EH (cell line): ENCODE measurements at places on chromosomes 7 and 10.

- no peak for DNase-seq
These were observed 13.1 kb downstream of the PODXL start for GRCh38 chr7:131543298-131543697.

GRCh38 chr10:49645417-49645816 lies 31.6 kb downstream of the CHAT start:
- no peak for DNase-seq

DNA sequence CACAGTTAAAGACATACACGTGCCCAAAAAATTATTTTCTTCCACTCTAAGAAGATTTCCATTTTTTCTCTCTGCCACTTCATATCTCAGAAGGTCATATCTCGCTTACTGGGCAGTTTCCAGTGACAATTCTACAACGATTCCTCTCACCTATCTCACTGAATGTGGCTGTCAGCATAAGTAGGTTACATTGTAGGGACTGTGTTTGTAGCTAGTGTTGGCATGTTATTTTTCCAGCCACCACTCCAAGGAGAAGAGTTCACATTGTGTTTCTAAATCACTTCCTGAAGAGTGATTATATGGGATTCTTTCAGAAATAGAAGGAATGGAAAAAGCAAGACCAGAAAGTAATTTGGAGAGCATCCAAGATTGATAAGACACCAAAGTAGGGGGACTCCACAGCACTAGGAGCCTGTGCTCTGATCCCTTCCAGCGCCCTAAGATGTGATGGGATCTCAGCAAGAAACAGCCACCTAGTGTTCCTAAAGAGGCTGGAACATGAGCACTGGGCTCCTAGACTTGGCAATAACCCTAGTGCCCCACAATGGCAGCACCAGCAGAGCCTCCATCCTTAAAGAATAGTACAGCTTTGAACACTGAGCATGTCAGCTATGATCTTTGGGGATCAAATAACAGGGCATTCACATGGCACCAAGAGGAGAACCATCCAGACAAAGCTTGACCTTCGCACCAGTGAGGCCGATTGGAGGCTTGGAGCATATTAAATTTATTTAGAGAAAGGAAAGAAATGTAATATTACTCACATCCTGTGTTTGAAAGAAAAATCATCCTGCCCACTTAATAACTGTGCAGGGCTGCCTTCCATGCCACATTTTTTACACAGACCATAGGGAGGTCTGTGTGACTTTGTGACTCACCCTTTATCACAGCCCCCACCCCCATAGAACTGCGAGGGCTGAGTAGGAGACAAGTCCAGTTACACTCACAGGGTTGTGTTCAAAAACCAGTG lies 51.8 kb downstream of the CAV1 start:
- peak; percentile 99 for DNase-seq

DNA sequence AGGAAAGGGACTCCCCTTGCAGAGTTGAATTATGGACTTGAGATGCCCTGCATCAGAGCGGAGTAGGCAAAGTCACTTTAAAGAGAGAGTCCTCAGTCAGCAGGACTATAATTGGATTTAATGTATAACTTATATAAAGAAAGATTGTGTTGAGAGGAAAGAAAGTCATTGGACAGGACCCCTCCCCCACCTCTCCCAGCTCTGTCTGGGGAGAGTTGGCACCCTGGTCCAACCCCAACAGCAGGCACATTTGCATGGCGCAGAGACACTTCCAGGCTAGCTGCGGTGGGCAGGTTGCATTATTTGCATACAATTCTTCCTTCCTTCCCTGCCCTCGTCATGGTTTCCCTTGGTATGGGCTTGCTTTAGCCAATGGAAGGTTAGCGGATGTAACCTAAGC lies 46.1 kb upstream of the NPTX2 start:
- DNase-seq, result no peak

DNA sequence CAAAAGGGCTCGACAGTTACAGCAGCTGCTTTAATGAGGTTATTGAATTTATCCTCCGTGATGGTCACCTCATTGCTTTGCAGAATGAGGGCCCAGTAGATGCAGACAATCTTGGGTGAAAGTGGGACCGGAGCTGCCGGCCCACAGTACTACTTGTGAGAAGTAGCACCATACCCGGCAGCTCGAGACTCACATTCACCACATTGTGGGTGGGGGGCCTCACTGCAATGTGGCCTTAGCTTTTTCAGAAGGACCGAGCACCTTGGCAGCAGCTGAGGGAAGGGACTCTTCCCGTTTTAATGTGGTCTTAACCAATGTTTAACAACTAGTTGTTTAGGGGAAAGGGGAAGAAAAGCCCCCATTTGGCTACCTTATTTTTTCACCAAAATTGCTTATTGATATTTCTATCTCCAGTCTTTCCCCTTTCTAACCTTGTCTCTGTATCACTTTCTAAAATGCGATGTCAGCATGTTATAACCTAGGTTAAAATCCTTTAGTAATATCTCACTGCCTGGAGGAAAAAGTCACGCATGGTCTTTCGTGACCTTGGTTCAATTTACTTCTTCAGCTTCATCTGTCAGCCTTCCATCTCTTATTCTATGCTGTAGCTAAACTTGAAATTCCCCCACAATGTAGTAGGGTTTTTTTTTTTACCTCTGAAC lies 87.4 kb upstream of the PHYHIPL start:
- DNase-seq, result no peak

- DNase-seq, result no peak
These were observed 620.9 kb downstream of the ZWINT start for GRCh38 chr10:55740110-55740509.

DNA sequence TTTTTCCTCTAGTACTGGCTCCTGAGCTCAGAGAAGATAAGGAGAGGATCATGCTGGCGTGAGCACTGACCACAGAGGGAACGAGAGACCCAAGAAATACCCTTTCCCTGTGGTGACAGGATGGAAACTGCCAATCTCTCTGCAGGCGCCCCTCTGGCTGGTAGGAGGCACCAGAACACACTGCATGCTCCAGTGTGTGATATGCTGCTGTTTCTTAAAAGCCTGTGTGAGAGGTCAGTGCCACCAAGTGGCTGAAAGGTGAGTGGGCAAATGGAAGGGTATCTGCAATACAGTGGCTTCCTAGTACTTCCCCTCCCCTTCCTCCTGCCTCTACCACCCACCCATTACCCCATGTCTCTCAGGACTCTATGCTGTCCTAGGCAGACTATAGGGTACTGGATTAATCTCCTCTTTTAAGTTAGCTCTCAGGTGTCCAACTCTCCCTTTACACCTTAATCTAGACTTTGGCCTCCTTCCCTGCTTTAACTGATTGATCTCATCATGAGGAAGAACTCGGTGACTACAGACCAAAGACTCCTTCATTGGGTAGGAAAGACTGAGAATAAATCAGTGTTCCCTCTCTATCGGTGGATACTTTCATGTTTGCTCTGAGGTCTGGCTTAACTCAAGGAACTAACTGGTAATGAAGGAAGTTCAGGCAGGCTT lies 283.6 kb downstream of the ADRA2A start:
- DNase-seq, result peak; percentile 37

DNA sequence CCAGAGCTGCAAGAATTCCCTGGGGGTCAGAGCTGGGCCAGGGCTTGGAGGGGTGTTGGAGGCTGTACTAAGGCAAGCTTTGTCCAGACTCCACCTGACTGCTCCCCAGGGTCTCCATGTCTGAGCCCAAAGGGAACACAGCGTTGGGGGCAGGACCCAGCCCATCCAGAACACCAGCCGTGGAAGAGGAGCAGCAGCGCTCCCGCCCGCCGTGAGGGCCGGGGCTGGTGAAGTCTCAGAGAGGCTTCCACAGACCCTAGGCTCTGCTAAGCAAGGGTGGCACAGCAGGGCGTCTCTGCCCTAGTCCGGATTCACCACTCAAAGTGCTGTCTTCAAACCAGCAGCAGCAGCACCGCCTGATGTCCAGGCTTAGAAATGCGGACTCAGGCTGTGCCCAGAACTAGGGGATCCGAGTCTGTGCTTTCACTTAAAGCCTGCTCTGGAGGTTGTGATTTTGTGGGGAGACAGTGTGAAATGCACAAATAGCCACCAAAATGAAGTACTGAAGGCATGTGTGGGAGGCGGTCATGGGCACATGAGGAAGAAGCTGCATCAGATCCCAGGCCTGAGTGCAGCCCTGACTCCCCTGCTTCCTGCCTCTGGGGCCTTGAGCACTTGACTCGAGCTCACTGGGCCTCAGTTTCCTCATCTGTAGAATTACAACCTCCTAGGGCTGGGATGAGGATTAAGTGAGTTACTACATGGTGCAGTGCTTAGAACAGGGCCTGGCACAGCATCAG lies 16.6 kb upstream of the AQP1 start:
- peak; percentile 26 for DNase-seq

- DNase-seq, result no peak
These were observed 84.5 kb downstream of the AVL9 start for GRCh38 chr7:32579776-32580175.

- DNase-seq, result peak; percentile 32
These were observed 386.0 kb downstream of the KIF20B start for GRCh38 chr10:90087197-90088023.

DNA sequence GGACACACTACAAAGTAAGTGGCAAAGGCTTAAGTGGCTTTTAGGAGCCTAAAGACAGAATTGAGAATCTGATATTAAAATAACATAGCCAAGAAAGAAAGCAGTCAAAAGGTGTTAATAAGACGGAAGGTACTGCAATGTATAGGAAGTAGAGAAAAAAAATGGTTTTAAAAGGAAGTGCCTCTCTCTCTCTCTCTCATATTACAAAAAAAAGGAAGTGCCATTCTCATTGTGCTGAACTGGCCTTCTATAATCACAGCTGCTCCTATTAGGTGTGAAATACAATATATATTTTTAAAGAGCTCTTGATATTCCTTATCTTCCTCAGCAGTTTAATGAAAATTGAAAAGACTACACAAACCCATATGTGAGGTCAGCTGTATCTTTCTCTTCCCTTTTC lies 199.4 kb upstream of the NPVF start:
- no peak for DNase-seq

DNA sequence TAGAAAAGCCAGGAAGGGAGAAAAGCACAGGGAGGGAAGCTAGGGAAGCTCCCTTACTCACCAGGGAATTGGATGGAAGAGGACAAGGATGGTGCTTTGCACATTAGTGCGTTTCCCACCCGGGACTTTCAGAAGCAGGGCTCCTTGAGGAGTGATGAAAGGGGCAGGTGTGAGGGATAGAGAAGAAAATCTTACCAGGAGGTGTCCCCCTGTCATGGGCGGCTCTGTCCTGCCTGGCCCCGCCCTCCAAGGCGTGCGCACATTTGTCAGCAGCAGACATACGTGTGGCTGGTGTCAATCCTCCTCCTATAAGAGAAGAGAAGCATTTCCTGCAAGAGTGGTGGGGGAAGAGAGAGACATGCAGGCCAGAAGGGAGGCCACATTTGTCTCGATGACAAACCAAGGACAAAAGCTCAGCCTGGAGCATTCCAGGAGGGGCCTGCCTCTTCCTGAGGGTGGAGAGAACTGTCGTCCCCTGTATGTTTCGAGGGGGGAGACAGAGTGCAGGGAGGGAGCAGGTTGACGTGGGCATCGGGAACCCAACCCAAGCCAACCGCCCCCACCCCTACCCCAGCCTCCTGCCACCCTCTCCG lies 47.4 kb upstream of the COMTD1 start:
- DNase-seq, result peak; percentile 53

DNA sequence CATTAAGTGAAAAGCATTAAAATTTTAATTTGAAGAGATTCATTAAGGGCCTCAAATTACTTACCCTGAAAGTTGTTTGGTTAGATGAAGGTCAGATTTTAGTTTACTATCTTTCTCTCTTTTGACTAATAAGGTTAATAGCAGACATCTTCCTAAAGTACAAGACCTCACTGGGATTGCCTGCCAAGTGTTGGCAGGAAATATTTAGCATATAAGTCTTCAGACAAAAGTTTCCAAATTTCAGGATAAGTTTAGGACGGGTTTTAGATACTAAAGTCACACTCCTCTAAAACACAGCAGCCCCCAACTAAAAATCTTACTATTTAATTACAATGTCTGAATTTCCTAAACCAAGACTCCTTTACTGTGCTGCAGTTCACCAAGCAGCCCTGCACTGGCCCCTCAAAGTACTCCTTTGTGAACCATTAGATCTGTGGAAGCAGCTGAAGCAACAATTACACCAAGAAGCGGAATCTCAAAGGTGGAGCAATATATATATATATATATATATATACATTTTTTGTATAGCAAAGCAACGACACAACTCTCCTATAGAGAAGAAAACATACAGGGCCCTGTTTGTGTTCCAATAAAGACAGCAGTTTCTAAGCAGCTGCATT lies 91.2 kb upstream of the KCNIP2 start:
- peak; percentile 10 for DNase-seq

GRCh38 chr7:139725858-139726484 lies 51.8 kb downstream of the HIPK2 start:
- no peak for DNase-seq

- no peak for DNase-seq
These were observed 9.5 kb downstream of the PPIA start for GRCh38 chr7:44805950-44806349.

DNA sequence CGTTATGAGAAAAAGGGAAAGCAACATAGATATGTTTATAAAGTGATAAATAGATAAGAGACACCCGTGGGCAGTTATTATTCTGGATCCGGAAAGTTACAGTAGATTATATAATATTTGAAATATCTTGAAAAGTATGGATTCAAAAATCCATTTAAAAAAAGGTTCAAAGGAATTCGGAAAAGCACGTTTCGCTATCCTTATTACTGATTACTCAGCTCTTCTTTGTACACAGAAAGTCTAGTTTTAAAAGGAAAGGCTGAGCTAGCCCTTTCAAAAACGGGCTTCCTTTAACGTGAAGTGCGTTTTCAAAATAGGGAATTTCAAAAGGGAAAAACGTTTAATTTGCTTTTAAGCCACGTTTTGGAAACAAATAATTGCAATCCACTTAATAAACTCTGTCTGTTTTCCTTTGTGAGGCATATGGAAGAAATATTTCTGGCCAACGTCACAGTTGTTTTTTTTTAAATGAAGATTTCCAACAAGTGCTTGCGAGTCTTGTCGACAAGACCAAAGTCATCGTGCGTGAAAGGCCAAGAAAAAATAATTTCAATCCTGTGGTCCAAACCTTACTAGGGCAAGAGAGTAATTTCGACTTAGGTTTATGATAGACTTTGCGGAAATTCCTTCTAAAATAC lies 2.2 kb upstream of the SKIDA1 start:
- DNase-seq, result peak; percentile 51

DNA sequence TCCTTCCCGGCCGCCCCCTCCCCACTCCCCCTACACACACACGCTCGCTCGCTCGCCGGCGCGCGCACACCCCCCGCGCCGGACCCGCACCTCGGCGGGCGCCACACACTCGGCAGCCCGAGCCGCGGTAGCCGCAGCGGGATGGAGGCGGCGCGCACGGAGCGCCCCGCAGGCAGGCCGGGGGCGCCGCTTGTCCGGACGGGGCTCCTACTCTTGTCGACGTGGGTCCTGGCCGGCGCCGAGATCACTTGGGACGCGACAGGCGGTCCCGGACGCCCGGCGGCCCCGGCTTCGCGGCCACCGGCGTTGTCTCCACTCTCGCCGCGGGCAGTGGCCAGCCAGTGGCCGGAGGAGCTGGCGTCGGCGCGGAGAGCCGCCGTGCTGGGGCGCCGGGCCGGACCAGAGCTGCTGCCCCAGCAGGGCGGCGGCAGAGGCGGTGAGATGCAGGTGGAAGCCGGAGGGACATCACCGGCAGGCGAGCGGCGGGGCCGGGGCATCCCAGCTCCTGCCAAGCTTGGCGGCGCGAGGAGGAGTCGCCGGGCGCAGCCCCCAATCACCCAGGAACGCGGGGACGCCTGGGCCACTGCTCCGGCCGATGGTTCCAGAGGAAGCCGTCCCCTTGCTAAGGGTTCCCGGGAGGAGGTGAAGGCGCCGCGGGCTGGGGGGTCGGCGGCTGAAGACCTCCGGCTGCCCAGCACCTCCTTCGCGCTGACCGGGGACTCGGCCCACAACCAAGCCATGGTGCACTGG lies at the start of gene SORCS3:
Gene SORCS3, plus strand, starts transcription at position 104 of the 750 bp plus-strand sequence.
- no peak for DNase-seq

GRCh38 chr7:128867842-128868623 lies 5.4 kb downstream of the ATP6V1F start:
- peak; percentile 30 for DNase-seq

- no peak for DNase-seq
These were observed 13.8 kb upstream of the CYP3A5 start for GRCh38 chr7:99693427-99694200.
